Left ventricle myocardium inferior (tissue), 1 donor: ENCODE measurements at places on chromosomes 1 and 21. TPM values are rescaled to one million over a fixed set of nuclear protein-coding genes. Genes with fewer than 3 reads are reported as not detected.

The CATSPERE gene
- 0.58 TPM for total RNA-seq

- H3K4me3 ChIP-seq, result no peak overlapping the region
- no peak for DNase-seq
- no peaks in the 10 kb centered on the region for H3K36me3 ChIP-seq
- no peaks in the 10 kb centered on the region for H3K27me3 ChIP-seq
These were observed 115.8 kb upstream of the SPAG17 start for GRCh38 chr1:118300808-118301207.

DNA sequence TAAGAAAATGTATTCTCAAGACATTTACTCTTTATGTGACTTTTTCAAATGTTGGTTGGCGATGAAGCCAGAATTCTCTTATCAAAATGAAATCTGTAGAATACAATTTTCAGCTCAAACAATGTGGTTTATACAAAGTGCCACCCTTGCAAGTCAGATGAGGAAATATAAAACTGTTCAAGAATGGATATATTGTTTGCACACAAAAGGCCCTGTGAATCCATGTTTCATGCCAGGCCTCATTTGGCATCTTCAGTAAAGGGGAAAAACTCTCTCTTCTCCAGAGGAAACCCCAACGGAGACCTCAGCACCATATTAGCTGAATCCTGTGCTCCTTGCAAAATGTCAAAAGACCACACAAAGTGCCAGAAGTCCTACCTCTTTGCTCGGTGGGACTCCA, 310.4 kb downstream of the RRAGC start:
- no peaks in the 10 kb centered on the region for H3K36me3 ChIP-seq
- peaks cover 83% of the 10 kb centered on the region for H3K27me3 ChIP-seq
- no peaks in the 10 kb centered on the region for H3K4me1 ChIP-seq
- no peak overlapping the region for H3K27ac ChIP-seq

GRCh38 chr1:234777856-234778220, 167.9 kb upstream of the IRF2BP2 start:
- H3K4me3 ChIP-seq, result no peak overlapping the region
- no peak for DNase-seq
- peaks cover 53% of the 10 kb centered on the region for H3K27me3 ChIP-seq

DNA sequence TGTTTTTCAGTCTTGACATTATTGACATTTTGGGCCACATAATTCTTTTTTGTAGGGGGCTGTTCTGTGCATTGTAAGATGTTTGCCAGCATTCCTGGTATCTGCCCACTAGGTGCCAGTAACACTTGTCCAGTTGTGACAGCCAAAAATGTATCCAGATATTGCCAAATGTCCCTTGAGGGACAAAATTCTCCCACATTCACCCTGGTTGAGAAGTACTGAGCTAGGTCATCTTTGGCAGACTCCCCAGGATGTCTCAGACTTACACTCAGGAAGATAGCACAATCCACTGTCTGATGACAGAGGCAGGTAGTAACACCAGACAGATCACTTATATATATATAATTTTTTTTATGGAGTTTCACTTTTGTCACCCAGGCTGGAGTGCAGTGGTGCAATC, 5.9 kb downstream of the CD48 start:
- DNase-seq, result no peak
- H3K36me3 ChIP-seq, result no peaks in the 10 kb centered on the region
- no peaks in the 10 kb centered on the region for H3K4me1 ChIP-seq
